Gastrocnemius medialis (tissue), 4 donors: ENCODE measurements at places on chromosomes 4 and X.
A peak's percentile ranks its signal among the peaks of the same experiment; 100 is the strongest.

- DNase-seq = no peak
Observed at GRCh38 chrX:98203800-98204199, 1320.1 kb downstream of the RPA4 start.

DNA sequence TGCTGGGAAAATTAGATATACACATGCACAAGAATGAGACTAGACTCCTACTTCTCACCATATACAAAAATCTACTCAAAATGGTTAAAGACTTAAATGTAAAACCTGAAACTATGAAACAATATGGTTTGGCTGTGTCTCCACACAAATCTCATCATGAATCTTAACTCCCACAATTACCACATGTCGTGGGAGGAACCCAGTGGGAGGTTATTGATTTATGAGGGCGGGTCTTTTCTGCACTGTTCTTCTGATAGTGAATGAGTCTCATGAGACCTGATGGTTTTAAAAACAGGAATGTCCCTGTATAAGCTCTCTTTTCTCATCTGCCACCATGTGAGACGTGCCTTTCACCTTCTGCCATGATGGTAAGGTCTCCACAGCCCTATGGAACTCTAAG lies 48.5 kb upstream of the DDX60 start:
- DNase-seq = no peak

DNA sequence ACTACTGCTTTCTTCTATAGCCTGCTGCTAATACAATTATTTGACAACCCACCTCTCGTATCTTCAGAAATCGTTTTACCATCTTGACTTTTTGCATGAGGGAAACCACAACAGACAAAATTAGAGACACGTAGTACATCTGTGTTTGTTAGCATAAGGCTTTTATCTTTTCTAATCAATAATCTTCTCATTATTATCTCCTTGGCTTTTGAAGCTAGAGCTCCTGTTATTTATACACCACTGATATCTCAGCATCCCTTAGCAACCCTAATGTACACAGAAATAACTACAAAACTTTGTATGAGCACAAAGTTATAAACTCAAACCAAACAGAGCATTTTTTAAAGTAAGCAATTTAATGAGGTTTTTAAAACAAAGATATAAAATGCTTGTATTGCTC lies 39.7 kb downstream of the CORIN start:
- DNase-seq = no peak

DNA sequence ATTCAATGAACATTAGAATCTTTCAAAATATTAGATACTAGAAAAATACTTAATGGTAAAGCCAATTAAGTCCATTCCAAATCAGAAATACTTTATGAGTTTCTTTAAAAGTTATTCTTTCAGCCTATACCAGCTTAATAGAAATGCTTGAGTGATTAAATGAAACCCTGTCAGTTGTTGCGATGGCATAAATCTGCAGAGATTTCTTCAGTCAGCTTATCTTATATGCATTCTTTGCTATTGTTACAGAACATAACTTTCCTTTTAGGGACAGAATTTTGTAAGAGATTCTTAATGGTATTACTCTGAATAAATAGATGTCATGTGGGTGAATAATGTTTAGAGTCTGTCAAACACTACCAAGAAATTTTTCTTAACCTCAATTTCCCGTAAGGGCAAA lies 325.0 kb upstream of the HAND2 start:
- no peak for DNase-seq

DNA sequence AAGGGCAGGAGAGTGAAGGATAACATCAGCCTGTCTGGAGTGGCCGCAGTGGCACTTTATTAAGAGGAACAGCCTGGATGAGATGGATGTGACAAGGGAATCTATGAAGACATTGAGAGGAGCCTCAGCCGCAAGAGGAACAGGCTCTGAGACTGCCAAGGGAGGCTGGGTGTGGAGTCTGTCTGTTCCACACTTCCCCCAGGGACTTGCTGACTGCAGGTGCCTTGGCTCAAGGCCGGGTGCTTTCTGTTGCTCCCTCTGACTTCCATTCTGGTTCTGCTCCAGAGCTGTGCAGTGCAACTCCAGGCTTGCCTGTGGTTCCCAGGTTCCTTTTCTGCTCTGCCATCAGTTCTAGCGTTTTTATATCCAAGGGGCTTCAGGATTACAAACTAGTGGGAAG lies 54.6 kb downstream of the FRMPD3 start:
- peak; percentile 59 for DNase-seq

DNA sequence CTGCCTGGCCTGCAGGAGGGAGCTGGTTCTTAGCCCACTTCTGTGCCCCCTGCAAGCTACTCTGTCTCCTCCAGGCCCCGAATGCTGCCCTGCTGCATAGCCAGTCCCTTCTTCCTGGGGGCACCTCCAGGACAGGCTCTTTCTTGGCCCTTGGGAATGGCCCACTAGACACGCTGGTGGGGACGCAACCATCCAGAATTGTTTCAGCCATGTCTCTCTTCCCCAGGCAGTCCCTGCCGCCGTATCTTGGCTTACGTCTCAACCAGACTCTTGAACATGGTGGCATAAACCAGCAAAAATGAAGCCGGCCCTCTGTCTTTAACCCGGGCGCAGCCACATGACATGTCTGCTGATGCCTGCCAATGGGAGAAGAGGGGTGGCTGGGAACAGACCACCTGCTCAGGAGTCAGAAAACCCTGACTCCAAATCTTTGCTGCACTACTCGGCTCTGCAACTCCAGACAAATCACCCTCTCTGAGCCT lies 9.0 kb downstream of the LRPAP1 start:
- no peak for DNase-seq

DNA sequence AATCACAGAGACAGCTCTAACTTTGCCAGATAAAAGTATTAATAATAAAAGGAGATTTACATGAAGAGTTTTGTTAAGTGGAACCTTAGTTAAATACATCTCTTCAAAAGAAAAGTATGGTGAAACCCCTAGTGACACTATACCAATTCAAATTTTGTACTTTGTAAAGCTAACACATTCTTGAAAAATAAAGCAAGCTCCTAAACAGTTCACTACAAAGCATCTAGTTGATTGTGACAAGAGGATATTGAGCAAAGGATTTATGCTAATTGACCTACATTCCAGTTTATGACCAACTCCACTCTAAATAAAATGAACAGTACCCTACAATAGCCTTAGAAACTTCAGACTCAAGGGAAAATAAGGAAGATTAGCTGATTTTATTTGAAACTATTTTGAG lies 69.4 kb upstream of the WDR17 start:
- DNase-seq = no peak

GRCh38 chrX:152819732-152820131 lies 10.8 kb downstream of the CETN2 start:
- no peak for DNase-seq

- DNase-seq = no peak
Observed at GRCh38 chrX:68634649-68635227, 12.7 kb upstream of the STARD8 start.
